Bronchial epithelial cell (primary cell): ENCODE measurements at places on chromosomes 7 and 10.

DNA sequence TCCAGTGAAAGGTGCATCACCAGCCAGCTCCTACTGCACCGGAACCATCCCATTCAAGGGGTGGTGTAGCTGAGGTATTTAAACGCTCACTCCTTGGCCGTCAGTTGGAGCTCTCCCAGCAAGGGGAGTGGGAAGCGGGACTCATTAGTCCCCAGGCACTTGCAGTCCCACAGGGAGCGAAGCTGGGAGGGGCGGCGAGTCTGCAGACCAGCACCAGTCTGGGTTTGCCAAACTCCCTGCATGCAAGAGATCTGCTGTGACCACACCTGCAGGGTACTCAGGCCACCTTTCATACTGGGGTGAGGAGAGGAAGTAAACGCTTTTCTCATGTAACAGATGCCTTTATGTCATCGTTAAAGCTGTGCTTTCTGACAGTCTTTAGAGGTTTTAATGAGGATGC is 187.9 kb downstream of the PTPRN2 start:
- no peak for DNase-seq

GRCh38 chr7:35987016-35987415 is 166.0 kb upstream of the EEPD1 start:
- no peak for DNase-seq

- no peak for DNase-seq
Measured at GRCh38 chr10:113340282-113340681, 212.6 kb upstream of the HABP2 start.

GRCh38 chr10:96664563-96664962 is 55.8 kb downstream of the PIK3AP1 start:
- no peak for DNase-seq

- DNase-seq, result no peak
Measured at GRCh38 chr7:52712938-52713337, 322.5 kb upstream of the POM121L12 start.

DNA sequence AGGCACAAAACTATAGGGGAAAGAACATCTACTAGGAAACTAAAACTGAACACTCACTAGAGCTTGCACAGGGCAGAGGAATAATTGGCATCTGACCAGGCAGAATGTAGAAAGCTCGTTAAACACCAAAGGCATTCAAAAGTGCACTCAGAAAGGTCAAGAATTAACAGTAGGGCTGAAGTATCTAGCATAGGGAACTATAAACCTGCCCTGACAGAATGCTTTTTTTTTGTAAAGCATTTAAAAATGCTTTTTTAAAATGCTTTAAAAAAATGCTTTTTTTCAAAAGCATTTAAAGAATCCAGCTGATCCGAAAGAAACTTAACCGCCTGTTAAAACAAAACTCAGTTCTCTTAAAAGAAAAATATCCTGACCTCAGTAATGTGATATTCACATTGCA is 74.6 kb upstream of the EGFR start:
- DNase-seq, result no peak

DNA sequence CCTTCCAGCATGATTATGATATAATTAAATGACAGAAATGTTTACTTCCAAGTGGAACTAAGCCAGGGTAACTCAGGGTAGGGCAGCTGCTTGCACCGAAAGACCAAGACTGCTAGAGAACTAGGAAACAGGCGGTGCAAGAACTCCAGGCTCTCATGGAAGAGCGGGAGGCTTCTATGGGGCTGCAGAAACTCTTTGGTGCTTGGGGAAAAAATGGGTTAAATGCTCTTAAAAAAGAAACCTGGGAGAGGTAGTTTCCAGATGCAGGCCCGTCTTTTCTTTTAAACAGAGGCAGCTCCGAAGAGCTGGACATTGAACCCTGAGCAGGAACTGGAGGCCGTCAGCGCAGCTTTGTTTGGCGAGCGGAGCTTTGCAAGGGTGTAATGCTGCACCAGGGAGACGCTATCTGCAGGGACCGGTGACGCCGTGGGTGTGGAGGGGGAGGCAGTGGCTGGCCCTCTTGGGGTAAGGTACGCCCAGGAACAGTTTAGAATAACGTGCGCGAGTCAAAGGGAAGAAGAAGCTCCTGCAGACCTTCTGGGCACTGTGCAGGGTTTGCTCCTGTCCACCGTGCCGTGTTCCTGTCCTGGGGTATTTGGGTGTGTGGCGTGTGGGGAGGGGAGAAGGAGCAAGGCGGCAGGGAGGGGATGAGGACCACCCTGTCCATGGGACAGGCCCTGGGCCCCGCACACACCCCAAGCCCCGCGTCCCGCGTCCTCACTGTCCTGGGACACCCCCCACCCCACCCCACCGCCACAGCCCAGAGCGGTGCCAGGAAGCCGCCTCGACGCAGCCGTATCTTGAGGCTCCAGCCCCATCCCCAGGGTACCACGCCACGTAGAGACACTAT is 59.0 kb downstream of the EGFR start:
- no peak for DNase-seq

DNA sequence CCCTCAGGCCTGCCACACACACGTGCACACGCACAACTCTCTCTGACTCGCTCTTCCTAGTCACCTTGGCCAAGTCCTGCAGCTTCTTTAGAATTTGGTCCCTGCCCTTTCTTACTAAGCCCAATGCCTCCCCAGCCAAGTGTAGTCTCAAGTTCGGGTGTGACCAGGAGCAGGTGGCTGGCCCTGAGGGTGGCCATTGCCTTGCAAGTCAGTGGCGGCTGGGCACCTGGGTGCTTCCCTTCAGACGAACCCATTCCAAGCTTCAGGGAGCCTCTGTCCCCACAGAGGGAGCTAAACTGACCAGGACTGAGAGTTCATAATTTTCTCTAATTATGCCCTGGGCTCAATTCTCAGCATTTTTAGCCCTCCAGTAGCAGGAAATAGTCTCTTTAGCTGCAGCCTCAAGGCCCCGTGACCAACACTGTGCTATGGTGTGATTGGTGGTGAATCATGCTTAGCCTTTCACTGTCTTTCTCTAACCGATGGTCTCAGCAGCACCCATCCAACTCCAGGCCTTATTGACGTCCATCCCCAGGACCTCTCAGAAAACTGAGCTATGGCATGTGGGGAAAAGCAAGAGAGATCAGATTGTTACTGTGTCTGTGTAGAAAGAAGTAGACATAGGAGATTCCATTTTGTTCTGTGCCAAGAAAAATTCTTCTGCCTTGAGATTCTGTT is 34.7 kb upstream of the FXYD4 start:
- DNase-seq, result peak; percentile 42

DNA sequence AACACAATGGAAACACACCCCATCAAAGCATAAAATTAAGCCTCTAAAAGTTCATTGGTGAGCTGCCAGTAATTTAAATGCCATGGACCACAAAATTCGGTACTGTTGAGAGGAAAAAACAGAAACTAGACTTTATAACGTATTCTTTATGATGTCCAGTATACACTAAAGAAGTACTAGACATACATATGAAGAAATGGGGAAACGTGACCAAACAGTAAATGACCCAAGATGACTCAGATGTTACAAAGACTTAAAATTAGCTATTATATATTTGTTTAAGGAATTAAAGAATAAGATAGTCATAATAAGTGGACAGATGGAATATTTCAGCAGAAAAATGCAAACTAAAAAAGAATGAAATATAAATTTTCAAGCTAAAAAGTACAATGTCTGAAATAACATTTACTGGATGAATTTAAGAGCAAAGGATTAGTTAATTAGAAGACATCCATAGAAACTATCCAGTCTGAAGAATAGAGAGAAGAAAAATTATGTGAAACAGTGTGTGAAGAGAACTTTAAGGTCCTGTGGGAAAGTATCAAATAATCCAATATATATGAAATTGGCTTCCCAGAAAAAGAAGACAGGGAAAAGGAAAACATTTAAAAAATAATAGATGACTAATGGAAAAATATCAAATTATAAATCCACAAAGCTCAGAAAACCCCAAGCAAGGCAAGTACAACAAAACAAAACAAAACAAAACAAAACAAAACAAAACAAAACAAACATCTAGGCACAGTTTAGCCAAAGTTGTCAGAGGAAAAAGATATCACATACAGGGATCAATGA is 69.4 kb downstream of the SAMD9 start:
- DNase-seq, result peak; percentile 57

DNA sequence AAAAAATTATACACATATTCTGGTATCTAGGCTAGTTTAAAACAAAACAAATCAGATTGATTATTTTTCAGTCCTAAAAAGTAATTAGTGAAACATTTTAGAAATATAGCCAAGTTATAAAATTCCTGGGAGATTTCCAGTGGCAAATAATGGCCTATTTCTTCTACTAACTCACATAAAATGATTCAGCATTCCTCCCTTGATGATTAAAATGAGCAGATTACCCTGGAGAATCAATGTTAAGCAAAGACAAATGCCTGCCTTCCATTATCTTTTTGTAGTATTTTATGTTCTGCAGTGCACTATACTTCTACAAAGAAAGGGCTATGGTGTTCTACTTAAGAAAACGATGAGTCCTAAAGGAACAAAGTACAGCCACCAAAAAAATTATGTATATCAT is 53.6 kb downstream of the PARD3 start:
- DNase-seq, result no peak

DNA sequence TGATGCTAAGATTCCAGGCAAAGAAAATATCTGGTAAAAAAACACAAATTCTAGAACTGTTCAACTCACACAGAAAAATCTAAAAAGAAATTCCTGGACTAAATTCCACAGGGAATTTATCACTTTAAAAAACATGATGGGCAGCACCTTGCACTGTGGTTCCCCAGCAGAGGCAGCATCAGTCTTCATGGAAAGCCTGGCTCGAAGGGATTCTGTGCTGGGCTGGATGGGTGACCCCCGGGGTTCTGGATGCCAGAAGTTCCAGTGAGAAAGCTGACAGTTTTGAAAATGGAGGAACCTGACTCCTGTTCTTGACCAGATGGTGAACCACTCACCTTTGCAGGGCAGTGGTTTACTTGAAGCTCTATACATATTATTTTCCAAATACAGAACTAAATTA is 52.0 kb downstream of the RAB11FIP2 start:
- no peak for DNase-seq
